Calu3 (cell line): ENCODE measurements at places on chromosomes 6 and 20. TPM values are rescaled to one million over a fixed set of nuclear protein-coding genes. Genes with fewer than 3 reads are reported as not detected.

DNA sequence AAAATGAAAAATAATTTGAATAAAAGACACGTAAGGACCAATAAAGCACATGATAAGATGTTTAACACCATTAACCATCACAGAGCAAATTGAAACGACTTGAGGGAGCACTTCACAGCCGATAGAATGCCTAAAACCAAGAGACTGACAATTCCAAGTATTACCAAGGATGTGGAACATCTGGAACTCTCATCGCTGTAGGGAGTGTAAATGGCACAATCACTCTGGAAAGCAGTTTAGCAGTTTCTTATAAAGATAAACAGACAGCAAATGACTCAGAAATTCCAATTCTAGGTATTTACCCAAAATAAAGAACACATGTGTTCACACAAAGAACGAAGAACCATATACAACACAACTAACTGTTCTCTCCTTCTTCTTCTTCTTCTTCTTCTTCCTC is 8.5 kb upstream of the UBD start:
- DNase-seq: no peak

CST5 gene
- total RNA-seq: not detected in 2 replicates

DNA sequence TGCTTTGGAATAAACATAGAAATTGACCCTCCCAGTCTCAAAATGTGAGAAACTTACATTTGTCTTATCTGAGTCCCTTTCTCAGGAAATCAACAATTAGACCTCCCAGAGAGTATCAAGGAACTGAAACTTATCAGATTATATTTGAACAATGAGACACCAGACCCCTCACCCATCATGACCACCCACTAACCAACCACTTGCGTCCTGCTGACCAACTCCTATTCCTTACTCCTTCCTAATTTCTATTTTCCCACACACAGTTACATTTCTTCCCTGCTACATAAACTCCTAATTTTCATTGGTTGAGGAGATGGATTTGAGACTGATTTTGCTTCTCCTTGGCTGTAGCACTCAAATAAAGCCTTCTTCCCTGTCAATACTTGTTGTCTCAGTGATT is 97.9 kb downstream of the TPBG start:
- DNase-seq: no peak

GRCh38 chr6:15987569-15987968 is 141.3 kb upstream of the MYLIP start:
- no peak for DNase-seq

- DNase-seq: no peak
These were observed 198.6 kb downstream of the CDKAL1 start for GRCh38 chr6:20732896-20733295.

DNA sequence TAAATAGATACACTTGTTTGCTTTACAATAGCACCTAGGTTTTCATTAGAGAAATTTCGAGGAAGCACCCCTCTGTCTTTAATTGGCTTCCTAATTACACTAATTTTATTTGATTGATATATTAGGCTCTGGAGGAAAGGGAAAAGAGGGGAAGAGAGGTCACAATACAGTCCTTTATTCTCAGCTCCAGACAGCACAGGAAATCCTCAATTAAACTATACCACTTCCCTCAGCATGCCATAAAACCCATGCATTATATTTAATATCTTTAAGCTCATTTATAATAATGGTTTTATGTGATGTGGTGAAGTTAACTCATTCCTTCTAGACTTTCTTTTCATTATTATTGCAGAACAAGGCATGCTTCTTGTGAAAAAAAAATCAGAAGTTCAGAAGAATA is 17.7 kb upstream of the PDE7B start:
- no peak for DNase-seq

DNA sequence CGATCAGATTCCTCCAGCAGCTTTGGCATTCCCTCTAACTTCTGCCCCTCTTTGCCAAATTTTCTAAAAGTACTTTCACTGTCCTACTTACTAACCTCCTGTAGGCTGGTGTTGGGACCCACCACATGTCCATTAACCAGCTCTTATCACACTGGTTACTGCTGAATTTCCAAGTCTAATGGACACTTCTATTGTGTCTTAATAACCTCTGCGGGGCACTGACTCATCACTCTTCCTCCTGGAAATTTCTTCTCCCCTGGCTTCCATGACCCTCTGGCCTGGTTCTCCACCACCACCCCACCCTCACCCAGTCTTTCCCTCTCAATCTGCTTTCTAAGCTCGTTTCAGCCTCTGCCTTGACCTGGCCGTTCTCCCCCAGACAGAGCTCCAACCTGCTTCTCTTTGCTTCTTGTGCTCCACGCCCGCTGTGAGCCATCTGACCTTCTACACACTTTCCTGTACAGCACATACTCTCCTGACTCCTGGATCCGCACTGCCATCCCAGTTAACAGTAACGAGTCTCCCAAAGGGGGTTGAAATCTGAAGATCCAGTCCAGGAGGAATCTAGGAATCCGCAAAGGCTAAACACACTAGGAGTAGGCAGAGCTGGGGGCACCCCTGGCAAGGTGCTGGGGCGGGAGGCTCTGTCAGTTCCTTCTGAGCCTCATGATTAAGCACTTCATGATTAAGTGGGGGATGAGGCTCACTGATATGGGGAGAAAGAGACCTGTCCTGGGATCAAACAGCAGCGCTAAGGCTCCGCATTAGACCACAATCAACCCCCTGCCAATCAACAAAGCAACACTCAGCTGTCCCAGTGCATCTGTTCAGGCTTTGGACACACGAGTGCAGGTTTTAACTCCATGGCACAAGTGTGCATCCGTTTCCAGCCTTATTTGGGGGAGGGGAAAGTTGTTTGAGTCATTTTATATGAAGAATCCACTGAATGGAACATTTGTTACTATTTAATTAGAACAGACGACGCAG is 146.3 kb downstream of the LY86 start:
- DNase-seq: no peak

AKAP12 gene
- total RNA-seq: 21.8 and 31.8 TPM in 2 replicates

GRCh38 chr6:107691062-107691751 is 132.9 kb downstream of the SCML4 start:
- no peak for DNase-seq

- peak; percentile 26 for DNase-seq
These were observed 2.2 kb upstream of the OXT start for GRCh38 chr20:3068986-3069900.
